ENCODE measurements at places on chromosomes 3 and 15.

GRCh38 chr3:110378481-110378880, 693.1 kb upstream of the NECTIN3 start:
- DNase-seq: no peak

- peak; percentile 64 for DNase-seq
Observed at GRCh38 chr15:78061963-78062427, 15.5 kb downstream of the TBC1D2B start.

DNA sequence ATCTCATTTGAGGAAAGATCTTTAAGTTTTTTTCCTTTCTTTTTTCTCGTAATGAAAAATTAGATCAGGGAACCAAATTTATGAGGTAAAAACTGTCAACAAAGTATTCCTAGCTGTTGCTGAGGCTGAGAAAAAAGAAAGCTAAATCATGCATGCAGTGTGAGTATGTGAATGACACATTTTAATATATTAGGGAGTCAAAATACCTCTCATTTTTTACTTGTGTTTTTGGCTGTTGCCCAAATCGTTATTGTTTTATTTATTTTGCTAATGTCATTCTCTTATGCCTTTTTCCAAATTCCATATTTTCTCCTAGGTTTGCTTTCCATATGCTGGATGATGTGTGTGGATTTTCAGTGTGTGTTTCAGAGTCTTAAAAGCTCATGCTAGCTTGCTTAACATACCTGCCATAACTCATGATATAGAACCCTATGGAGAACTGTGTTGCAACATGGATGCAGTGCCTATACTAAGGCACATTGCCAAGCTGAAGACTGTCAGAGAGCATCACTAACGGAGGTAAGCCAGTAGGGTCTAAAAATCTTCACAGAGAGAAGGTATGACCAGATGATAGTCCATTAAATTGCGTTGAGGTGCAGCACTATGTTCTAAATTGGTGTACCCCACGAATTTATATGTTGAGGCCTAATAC, 629.5 kb upstream of the KCNMB2 start:
- no peak for DNase-seq

- DNase-seq: peak; percentile 27
Observed at GRCh38 chr3:22089284-22089683, 338.3 kb upstream of the ZNF385D start.

DNA sequence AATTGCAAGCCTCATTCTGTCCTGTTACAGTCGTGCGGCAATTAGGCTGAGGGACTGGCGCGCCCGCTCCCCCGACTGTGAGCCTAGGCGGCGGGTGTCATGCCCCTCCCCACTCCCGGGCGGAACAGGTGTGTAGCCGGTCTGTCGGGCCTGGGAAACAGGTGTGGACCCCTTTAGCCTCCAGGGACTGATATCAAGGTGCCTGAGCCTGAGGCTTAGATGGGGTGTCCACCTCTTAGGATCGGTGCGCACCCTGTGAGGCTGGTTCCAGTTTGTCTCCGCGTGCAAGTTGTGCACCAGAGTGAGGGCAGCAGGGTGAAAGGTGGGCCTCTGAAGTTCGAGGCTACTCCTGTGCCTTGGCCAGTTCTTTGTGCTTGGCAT, 686 bp downstream of the VPS8 start:
- DNase-seq: no peak

GRCh38 chr3:16460886-16461285, 52.6 kb downstream of the RFTN1 start:
- DNase-seq: no peak

DNA sequence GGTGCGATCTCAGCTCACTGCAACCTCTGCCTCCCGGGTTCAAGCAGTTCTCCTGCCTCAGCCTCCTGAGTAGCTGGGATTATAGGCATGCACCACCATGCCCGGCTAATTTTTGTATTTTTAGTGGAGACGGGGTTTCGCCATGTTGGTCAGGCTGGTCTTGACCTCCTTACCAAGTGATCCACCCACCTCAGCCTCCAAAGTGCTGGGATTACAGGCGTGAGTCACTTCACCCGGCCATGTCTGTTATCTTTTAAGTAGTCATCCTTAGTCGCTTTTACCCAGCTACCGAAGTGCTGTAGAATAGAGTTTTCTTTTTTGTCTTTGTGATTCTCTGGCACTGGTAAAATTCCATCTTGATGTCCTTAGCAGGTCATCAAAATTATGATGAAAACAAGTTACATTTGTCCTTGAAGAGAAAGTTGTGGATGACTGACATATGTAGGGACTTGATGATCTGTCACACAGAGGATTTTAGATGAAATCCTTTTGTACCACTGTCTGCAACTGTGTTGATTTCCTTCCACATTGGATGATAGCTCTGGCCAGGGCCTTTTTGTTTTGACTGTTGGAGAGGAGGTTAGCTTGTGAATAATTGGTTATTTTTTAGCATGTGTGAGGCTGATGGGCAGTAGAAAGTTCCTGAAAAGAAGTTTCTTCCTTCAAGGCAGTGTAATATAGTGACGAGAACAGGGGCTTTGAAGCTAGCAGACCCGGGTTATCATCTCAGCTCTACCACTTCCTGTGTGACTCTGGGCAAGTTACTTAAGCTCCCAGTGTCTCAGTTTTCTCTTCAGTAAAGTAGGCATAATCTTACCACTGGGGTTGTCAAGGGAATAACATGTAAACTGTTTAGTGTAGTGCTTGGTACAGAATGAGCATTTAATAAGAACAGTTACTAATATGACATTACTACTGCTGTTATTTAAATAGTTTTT, 18.8 kb downstream of the ATG7 start:
- DNase-seq: peak; percentile 53

DNA sequence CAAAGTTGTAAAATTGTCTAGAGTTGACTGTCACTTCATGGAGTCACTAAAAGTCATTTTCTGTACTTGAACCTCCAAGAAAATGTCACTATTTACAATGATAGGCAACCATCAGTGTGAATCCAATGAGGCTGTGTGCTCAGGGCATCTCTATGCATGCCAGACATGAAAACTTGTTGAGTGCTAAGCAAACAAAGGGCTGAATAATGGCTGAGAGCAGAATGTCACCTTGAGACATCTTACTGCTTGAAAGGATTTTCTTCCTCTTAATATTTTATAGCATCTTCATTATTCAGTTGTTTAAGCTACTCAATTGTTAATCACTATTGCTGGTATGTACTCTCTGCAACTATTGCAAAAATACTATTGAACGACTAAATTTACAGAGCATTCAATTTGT, 184.7 kb downstream of the PLCH1 start:
- no peak for DNase-seq

GRCh38 chr15:97963779-97964178, 3.3 kb downstream of the ARRDC4 start:
- DNase-seq: peak; percentile 6

DNA sequence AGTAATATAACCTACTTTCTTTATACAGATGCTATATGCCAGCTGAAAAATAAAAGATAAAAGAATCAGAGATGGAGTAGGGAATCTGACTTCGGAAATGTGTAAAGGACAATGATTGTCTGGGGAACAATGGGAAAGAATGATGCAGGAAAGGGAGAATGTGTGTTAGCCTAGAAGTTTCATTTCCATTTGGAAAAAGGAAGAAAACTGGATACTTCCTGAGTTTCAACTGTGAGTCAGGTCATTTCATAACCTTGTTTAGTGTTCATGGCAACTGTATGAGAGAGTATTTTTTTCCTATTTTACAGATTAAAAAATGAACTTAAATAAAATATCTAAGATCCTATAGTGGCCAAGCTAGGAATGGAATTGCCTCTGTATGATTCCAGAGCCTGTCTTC, 261.3 kb upstream of the NECTIN3 start:
- DNase-seq: no peak

- DNase-seq: no peak
Observed at GRCh38 chr3:138051947-138052802, 42.2 kb downstream of the CLDN18 start.

DNA sequence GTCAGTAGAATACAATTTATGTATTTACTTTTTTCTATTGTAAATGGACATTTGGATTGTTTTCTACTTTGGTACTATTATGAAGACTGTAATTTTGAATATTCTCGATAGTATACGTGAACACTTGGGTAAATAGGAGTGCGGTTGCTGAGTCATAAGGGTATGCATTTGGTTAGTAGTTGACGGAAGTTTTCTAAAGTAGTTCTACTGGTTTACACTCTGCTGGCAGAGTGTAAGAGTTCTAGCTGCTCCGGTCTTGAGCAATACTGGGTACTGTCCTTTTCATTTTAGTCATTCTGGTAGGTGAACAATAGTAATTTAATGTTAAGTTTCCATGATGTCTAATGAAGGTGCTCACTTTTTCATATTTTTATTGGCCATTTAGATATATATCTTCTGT, 70.0 kb downstream of the MEF2A start:
- no peak for DNase-seq

DNA sequence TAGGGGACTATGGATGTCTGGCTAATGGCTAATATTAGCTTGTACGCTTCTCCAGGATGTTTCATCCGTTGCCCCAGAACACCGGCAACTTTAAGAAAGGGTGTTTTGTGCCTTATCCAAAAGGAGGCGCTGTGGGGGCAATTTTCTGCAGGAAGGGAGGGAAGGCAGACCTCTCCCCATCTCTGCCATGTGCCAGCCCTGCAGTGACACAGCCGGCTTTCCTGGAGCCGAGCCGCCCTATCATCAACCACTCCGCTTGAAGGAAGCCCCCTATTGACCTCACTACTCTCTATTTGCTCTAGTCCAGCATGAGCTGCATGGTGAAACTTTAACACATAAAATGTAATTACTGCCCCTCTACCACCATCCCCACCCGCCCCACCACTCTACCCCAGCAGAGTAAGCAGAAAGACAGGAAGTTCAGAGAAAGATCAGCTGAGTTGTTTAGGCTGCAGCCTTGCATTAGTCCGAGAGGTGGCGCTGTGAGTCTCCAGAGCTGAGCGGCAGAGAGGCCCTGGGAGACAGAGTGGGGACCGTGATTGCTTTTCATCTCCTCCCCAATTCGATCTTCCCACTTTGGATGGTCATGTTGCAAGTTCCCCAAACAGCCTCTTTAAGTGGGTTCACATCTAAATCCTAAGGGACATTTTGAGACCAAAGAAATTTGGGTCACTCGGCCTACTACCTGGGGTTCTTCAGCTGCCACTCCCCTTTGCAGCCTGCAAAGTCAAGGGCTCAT, 24.5 kb upstream of the RAD18 start:
- peak; percentile 75 for DNase-seq

DNA sequence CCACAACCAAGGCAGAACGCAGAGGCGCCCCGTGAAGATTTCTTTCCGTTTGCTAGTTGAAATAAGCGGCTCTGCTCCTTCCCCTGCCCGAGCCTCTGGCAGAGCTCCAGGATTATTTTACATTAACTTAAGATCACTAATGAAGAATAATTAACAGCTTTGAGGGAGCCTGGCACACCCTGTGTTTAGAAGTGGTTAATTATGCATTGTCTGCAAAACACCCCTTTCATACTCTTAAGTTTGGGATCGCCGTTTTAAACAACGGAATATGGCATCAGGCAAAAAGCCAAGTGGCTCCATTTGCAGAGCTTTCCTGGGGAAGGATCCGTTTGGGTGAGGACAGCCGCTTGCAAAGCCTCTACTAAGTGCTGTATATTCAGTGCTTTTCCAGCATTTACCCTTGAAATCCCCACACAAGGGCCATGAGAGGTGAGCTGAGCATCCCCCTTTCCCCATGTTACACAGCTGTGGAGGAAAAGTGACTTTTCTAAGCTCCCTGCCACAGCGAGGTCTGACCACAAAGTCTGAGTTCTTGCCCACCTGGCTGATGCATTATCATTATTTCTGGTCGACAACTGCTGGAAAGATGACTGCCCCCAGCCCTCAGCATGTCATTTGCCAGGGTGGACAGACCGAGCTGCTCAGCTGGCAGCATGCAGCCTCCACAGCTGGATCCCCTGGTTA, 33.9 kb downstream of the IQSEC1 start:
- no peak for DNase-seq

Data from inflammatory macrophage (primary cell).